ENCODE measurements at places on chromosomes 7 and 10.

DNA sequence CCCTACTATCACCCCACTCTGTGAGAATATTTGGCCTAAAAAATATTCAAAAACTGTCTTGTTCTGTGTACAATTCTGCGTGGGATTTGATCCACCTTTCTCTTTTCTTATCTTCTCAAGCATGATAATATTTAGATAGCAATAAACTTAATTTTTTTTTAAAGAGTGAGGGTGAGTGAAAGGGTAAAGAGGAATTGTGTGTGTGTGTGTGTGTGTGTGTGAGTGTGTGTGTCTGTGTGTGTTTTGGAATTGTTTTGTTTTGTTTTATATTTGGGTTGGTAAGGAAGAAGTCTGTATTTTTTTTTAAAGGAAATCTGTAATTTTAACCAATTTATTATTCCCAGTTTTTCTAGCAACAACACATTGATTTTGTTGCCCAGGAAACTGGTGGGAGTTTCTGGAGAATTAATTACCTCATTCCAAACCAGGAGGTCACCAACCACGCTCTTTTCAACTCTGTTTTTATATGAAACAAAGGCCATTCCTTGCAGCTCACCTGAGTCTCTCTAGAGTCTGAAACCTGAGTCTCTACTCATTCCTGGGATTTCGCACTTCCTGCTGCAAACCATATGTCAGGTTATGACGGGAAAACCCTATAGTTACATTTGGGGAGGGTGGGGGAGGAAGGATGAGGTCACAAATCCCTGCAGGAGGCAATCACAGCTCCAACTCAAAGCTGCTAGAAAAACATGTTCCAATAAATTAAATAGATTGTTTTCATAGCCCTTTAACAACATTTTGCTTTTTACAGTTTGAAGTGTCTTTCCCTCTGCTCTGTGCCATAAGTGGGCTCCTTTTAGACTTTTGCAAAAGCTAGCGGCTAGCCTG lies 38.1 kb upstream of the XPNPEP1 start:
- DNase-seq = no peak

- DNase-seq = no peak
These were observed 10.2 kb downstream of the CUTC start for GRCh38 chr10:99742254-99742653.

- no peak for DNase-seq
These were observed 42.5 kb upstream of the ZNF438 start for GRCh38 chr10:31073996-31074721.

- no peak for DNase-seq
These were observed 3.1 kb downstream of the AGMO start for GRCh38 chr7:15558756-15559155.

GRCh38 chr10:121873236-121873635 lies 54.6 kb downstream of the ATE1 start:
- DNase-seq = no peak
